AG08396 (cell line): ENCODE measurements at places on chromosomes 13 and 19.

GRCh38 chr19:15173746-15174404, 26.9 kb downstream of the NOTCH3 start:
- no peak for DNase-seq

DNA sequence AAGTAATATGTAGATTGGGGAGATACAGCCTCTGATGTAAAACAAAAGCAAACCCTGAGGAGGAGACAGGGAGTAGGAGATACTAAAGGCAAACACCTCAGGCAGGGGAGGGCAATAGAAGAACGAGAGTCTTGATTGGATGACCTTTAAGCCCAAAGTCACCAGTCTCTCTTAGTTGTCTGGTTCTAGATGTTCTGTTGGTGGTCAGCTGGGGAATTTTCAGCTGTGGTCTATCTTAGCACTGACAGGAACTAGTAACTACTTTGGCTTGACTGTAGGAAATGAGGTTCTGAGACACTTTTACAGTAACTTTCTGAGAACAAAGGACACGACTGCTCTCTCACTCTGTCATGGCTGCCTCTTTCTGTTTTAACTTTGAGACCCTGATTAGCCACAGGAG, 290.7 kb upstream of the MIR17HG start:
- no peak for DNase-seq

GRCh38 chr13:41488124-41488523, 30.8 kb downstream of the RGCC start:
- no peak for DNase-seq

GRCh38 chr19:4814625-4815425, 16.7 kb downstream of the TICAM1 start:
- no peak for DNase-seq

DNA sequence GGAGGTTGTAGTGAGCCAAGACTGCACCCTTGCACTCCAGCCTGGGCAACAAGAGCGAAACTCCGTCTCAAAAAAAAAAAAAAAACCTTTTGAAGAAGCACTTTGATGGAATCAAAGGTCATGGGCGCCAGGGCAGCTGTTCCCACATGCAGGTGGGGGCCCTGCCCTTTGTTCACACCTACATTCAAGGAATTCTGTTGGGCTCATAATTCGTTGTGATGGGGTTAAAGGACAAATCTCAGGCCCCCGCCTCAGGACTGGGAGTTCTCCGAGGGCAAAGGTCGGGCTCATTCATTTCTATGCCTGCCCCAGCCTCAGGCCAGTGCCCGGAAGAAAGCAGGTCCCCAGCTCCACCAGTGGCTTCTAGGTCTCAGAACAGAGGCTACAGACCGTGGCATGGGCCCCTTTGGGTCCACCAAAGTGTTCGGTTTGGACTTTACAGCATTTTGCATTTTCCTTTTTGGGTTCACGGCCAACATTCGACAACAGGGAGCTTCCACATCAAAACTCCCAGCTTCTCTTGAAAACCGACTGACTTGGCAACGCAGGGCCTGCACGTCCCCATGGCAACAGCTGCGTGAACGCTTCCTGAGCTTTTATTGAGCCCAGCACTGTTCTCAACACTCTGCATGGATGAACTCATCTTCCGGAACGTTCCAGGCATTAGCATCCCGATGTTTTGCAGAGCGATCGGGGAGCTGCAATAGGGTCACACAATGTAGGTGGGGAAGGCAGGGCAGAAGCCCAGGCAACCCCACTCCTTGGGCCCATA, 10.1 kb upstream of the GTF2F1 start:
- peak; percentile 71 for DNase-seq

DNA sequence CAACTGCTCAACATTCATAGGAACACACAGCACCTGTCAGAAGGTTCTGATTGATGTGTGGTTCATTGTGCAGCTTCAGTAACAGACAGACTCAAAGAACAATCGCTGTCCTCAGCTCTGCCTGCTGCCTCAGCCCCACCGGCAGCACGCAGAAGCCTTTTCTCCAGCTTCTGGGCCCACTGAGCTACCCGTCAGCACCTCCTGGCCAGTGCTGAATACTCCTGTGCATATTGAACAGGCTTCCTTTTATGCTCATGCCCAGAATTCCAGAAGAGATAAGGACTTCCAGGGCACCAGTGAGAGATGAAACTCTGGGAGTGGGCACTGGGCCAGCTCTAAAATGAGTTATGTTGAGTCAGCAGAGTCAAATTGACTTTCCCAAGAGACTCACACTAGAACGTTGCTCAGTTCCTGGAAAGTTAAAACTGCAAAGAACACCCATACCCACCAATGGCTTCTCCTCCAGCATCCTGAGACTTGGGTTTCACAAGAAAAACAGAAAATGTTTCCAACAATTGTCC, 119.3 kb downstream of the COL4A1 start:
- peak; percentile 28 for DNase-seq

- DNase-seq: peak; percentile 71
These were observed 384.3 kb downstream of the EFNB2 start for GRCh38 chr13:106151056-106151699.

DNA sequence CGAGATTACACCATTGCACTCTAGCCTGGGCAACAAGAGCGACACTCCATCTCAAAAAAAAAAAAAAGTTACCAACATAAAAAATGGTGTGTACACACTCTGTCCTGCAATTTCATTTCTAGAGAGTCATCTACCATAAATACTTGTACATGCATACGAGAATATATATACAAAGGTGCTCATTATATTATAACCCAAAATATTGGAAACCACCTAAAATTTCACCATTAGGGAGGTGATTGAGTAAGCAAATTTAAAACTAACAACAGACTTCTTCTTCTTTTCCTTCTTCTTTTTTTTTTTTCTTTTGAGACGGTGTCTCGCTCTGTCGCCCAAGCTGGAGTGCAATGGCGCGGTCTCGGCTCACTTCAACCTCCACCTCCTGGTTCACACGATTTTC, 7.4 kb upstream of the C5AR1 start:
- no peak for DNase-seq

- DNase-seq: no peak
These were observed 17.5 kb downstream of the KLF2 start for GRCh38 chr19:16342002-16342715.
